ENCODE measurements at places on chromosomes 1 and 21. TPM values are rescaled to one million over a fixed set of nuclear protein-coding genes. Genes with fewer than 3 reads are reported as not detected.

GRCh38 chr21:43882952-43883545, 18.0 kb downstream of the AGPAT3 start:
- DNase-seq, result no peak

DNA sequence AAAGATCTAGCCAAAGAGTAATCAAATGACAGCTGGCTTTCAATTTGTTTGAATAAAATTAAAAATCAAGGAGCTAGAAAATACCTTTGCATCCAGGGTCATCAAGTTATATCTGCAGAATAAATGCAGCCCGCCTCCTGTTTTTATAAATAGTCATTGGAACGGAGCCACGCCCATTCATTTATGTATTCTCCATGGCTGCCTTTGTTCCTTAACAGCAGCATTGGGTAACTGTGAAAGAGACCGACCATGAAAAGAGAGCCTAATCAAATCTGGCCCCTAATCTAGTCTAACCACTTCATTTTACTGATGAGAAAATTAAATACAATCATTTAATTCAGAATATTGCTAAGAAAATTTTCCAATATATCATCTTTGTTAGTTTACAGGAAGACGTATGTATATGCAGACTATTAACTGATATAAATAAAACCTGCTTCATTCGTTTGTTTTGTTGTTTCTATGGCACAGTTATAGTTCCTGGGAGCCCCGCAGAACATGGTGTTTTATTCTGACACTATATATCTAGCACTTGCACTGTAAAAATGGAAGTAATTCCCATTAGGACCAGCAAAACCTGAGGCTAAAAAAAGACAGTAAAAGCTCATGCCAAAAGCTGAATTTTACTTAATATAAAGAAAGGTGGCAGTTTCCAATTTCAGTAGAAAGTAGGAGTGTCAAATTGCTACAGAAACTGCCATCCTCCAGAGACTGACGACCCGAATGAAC, 111.8 kb upstream of the PALMD start:
- no peak for DNase-seq

- no peak for DNase-seq
Observed at GRCh38 chr1:6904476-6905170, 119.4 kb downstream of the CAMTA1 start.

DNA sequence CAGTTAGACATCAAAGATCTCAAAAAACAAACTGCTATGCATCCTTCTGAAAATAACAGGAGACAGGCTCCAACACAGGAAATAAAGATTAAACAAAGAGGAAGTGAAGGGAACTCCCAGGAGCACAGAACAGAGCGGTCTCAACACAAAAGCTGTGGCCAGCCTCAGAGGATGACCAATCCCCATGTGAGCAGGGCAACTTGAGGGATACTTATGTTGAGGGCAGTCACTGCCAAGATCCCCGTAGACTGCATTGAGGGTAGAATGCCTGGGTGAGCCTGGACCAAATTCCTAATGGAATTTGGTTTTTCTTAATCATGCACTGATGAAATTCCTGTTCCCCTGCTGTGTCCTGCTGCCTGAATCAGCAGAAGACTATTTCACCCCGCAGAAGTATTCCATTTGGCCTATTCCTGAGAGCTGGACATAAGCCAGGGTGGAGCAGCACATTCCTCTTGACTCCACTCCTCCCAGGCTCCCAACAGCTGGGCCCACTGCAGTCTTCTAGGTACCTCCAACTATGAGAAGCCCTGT, 49.0 kb downstream of the JAK1 start:
- peak; percentile 97 for DNase-seq

- DNase-seq, result no peak
Observed at GRCh38 chr1:244821134-244821533, 14.3 kb upstream of the COX20 start.

- no peak for DNase-seq
Observed at GRCh38 chr1:64984737-64985136, 18.4 kb upstream of the JAK1 start.

DNA sequence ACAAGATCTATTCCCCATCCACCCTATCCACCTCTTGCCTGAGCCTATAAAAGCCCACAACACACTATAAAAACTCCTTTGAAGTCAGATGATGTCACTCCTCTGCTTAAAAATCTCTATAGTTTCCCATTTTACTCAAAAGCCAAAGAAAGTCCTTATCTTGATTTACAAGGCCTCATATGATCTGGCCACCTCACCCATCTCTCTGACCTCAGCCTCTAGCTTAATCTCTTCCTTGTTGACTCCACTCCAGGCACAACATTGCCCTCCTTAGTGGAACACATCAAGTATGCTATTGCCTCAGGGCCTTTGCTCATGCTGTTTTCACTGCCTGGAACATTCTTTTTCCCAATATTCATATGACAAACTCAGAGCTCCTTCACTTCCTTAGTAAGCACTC, 33.3 kb downstream of the ZNF281 start:
- DNase-seq, result no peak

- no peak for DNase-seq
Observed at GRCh38 chr1:230834292-230834691, 34.0 kb downstream of the C1orf198 start.

GRCh38 chr1:243917863-243918565, 68.0 kb upstream of the AKT3 start:
- no peak for DNase-seq

- DNase-seq, result no peak
Observed at GRCh38 chr1:236156512-236157208, 14.3 kb downstream of the GPR137B start.

GRCh38 chr1:226948996-226949395, 8.9 kb downstream of the COQ8A start:
- no peak for DNase-seq

DNA sequence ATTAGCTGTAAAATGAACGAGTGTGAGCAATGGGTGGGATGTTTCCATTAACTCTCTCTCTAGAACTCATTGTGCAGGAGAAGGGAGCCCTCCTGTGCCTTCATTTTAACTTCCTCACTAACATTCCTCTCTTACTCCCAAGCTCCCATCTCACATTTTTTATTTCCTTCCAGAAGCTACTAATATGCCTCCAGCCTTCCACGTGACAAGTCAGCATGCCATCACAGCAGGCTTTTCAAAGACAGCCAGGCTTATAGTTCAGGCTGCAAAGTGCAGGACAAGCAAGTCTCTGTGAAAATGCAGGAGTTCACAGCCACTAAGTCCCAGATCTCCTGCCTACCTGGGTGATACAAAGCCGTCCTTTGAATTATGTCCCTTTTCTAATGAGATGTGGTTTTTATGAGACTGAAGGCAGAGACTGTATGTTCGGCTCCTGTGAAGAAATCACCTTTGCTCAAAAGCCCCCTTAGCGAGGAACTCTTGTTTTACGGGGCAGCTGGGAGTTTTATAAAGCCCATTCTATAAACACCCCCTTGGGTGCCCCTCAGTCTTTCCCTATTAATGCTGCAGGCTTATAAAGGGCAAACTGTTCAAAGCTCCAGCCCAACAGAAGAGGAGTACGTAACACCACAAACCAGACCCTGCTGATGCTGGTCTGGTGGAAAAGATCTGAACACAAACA, 14.8 kb upstream of the ANGPTL7 start:
- no peak for DNase-seq

DNA sequence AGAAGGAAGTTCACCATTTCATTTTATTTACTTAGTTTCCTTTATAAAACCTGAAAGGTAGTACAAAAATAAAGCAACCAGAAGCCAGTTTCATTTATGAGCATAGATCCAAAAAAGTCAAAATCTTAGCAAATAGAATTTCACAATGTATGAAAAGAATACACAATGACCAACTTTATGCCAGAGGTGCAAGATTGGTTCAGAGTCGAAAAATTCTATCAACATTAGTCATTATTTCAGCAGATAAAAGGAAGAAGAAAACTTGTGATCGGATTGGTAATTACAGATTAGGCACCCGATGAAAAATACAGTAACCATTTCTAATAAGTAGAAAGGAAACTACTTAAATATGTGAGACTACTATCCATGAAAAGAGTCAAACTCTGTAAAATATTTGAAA, 89.1 kb downstream of the ITSN1 start:
- DNase-seq, result no peak

GRCh38 chr1:217342105-217342504, 288.8 kb downstream of the GPATCH2 start:
- no peak for DNase-seq

DNA sequence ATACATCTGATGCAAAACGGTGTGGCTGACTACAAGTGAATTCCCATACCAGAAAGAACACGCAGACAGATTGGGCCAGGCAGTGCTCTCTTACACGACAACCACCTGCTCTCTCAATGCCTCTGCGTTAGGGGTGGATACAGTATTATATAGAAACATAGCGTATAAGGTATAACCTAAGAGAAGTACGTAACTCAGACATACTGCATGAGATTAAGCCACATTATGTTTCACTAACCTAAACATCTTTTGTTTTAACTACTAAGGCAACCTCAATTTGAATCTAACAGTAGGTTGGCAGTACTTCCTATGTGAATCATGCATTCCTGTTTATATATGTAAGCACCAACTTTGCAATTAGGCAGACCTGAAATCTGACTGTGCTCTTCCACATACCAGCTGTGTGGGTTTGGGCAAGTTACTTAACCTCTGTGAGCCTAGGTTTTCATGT, 58.1 kb upstream of the COA6 start:
- no peak for DNase-seq

GRCh38 chr1:103514920-103515503, 10.5 kb upstream of the RNPC3 start:
- DNase-seq, result no peak

DNA sequence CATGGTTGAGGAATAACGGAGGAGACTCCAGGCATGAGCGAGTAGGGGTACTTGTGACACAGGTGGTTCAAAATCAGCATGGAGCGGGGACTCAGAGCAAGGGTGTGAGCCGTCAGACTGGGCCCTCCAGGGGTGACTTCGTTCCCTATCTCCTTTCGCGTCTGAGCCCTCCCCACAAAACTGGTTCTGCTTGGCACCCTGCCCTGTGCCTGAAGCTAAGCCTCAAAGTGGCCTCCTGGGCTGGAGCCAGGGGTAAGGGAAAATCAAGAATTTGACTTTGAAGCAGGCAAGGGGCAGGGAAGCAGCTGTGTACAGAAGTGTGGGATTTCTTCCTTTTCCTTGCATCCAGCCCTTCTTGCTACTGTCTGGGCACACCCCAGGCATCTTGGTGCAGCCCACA, 331.5 kb upstream of the AJAP1 start:
- DNase-seq, result no peak

DNA sequence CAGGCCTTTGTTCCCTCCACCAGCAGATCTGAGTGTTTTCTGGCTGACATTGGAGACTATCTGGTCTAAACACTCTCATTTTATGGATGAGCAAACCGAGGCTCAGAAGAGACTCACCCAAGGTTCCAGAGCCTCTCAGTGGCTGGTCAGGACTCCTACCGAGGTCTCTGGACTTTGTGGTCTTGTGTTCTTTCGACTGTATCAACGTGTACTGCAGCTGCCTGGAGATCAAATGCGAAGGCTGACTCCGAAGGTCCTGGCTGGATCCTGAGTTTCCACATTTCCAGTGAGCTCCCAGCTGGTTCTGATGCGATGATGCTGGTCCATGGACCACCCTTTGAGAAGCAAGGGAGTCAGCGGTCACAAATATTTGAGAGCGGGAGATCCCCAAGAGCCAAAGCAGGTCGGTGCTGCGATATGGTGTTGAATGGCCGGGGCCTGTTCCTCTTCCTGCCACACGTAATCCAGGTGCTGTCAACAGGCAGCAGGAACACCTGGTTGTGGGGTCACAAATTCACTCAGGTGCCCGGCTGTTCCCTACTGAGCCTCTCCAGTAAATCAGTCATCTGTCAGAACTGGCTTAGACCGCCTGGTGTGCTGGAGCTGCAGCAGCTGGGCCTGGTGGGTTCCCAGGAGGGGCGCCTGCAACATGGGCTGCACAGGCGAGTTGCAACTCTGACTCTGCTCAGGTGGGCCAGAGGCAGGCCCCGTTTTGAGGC, 94.8 kb upstream of the USP24 start:
- no peak for DNase-seq

DNA sequence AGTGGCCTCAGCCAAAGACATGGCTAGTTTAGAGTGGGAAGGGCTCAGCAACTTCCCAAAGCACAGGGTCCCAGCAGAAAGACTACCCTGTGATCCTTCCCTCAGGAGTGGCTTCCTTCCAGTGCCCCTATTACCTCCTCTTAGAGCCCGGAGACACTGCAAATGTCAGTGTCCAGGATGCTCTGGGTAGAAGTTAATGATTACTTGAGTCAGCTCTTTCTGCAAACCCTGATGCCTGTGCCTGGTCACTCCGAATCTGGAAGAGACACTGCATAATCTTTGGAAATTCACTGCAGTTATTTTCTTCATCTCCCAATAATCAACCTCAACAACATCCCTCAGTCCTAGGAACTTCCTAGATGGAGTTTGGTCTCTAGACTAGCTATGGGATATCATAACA, 27.2 kb upstream of the MGST3 start:
- DNase-seq, result no peak

- DNase-seq, result no peak
Observed at GRCh38 chr1:162470216-162470615, 27.4 kb upstream of the UHMK1 start.

GRCh38 chr1:86530211-86530845, 16.6 kb upstream of the CLCA4 start:
- DNase-seq, result no peak

- no peak for DNase-seq
Observed at GRCh38 chr1:61623852-61624251, 101.1 kb downstream of the TM2D1 start.

DNA sequence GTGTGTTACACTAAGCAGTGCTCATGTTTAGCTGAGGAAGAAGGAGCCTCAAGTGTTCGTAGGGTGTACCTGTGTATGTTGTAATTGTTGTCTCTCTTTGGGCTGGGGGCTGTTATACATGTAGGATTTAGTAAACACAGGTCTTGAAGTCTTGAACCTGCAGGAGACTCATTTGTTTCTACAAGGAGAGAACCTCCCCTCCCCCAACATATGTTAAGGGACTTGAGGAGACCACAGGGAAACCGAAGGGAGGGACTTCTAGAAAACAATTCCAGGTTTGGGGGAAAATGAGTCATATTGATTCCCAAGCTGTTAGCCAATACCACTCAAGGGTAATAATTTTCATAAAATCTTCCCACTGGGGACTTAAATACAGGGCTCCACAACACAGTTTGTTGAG, 25.0 kb upstream of the AGBL4 start:
- DNase-seq, result no peak

- no peak for DNase-seq
Observed at GRCh38 chr1:175062339-175062738, 5.3 kb upstream of the TNN start.

Gene SLC30A1
- 5.4 TPM for total RNA-seq

Gene PLA2G2C
- total RNA-seq, result not detected

Gene NGF
- total RNA-seq, result 2.0 TPM

Gene PDC
- not detected for total RNA-seq

Gene TMEM240
- 1.7 TPM for total RNA-seq

Gene GBP3
- total RNA-seq, result 35.2 TPM

Gene PADI4
- total RNA-seq, result not detected

Gene GPR61
- not detected for total RNA-seq

Gene ATP6V1G3
- total RNA-seq, result not detected

Gene OLIG2
- not detected for total RNA-seq

Gene LIN28A
- not detected for total RNA-seq

Gene SLC6A17
- total RNA-seq, result 0.35 TPM

Gene ANGPTL1
- total RNA-seq, result not detected

Gene ZNF648
- not detected for total RNA-seq

Gene CFAP141
- total RNA-seq, result not detected

Gene CXADR
- 22.1 TPM for total RNA-seq

Gene C1orf74
- total RNA-seq, result 4.4 TPM

Gene NBPF10
- 0.51 TPM for total RNA-seq

All from epithelial cell of proximal tubule (primary cell).